Stimulated activated CD4-positive, alpha-beta T cell treated with anti-CD3 and anti-CD28 coated beads, Interleukin-1b, Interleukin-23, amount 100 ng/mL, for 4 hours (primary cell): ENCODE measurements at places on chromosomes 3 and 15.

- DNase-seq: no peak
Measured at GRCh38 chr15:73767806-73768501, 14.8 kb upstream of the INSYN1 start.

DNA sequence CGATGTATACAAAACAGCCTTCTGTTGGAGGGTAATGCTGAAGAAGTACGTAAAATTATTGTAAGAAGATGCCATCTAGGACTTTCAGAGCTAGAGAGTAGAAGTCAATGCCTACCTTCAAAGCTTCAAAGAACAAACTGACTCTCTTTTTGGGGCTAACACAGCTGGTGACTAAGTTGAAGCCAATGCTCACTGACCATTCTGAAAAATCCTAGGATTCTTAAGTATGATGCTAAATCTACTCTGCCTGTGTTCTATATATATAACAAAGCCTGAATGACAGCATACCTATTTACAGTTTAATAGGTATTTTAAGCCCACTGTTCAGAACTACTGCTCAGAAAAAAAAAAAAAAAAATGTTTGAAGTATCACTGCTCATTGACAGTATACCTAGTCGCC lies 18.9 kb downstream of the ADPGK start:
- DNase-seq: no peak

DNA sequence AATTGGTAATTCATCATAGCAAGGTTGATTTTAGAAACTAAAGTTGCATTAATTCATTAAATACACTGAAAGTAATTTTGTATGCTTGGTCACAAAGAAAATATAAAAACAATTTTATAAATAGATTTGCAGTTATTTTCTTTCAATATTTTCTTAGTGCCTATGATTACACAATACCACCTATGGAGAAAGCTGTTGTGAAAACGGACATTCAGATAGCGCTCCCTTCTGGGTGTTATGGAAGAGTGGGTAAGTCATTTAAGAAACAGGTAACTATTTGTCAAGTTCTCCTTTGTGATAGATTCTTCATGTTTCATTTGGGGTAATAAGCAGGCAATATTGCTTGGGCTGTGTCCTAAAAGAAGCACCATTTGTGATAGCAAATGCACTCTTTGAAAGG lies 3.0 kb downstream of the DUT start:
- DNase-seq: no peak

DNA sequence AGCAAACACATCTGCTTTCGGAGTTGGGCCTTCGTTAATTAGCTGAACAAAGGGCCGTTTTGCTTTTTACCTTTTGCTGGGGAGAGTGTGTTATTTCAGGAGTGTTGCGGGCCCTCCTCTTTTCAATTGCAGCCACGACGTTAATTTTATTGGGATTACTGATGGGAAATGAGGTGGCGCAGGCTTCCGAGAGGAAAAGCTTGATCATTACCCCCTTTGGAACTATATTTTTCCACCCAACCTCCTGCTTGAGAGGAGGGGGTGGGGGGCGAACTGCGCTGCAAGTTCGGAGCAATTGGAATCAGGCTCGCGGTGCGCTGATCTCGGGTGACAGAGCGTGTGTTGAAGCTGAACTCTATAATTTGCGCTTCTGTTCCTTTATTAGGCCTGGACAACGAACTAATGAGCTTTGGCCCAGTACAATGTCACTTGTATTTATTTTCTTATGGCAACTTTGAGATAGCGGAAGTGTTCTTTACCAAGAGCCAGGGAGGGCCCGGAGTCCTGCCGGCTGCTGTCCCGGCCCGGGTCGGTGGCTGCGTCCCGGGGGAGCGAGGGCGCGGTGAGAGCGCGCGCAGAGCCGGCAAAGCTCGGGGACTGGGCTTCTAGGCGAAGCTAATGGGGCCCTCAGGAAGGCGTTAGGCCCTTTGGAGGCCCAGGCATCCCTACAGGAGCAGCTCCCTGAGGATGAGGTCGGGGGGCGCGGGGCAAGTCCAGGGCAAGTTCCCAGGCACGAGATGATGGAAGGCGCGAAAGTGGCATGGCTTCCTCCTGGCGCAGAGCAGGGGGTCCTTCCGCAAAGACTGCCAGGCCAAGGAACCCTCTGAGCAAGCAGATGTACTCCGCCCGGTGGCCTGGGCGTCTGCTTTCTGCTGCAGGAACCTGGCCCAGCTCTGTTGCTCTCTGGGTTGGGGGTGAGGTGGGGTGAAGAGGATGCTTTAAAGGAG lies 12.9 kb downstream of the NR2F2 start:
- DNase-seq: no peak

DNA sequence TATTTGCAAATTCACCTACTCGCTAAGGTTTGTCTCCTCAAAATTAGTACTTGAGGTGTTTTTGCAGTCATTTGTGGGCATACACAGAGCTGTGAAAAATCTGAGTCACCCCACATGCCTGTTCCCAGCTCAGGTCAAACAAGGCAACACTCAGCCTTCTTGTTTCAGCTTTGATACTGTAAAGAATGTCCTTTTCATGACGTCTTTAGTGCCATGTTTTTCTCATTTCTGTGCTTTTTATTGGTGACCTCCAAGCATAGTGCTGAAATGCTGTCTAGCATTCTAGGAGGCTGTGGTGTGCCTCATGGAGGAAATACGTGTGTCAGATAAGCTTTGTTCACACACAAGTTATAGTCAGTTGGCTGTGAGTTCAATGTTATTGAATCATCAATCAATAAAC lies 8.8 kb downstream of the CAPN3 start:
- no peak for DNase-seq
